SK-MEL-5 (cell line): ENCODE measurements at places on chromosomes 1 and 21. TPM values are rescaled to one million over a fixed set of nuclear protein-coding genes. Genes with fewer than 3 reads are reported as not detected.
A peak's percentile ranks its signal among the peaks of the same experiment; 100 is the strongest.

- DNase-seq, result no peak
Measured at GRCh38 chr1:17161926-17162800, 42.8 kb upstream of the PADI1 start.

DNA sequence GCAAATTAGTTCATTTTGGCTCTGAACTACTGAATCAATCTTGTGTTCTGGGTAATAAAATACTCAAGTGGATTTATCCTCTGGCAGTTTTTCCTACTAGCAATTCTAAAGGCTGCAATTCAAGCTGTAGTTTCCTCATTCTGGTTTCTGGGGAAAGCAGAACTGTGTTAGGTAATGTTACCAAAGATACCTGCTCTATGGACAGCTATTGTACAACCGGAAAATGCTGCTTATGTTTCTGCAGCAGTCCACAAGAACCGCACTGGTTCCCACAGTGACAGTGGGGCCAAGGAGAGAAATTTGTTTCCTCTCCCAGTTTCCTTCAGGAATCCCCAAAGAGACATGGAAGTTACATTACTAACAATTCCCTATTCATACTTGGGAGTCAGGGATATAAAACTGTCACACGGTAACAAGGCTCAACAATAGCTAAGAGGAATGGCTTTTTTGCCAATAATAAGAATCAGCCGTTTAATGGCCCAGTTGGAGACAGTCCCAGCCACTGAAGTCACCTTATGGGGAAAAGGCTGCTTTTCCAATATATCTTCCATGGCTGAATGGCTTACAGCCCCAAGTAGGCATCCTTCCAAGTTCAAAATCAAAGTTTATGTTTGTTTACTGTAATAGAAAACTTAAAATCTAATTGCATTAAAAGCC is 52.6 kb downstream of the PCNX2 start:
- DNase-seq, result peak; percentile 15

- DNase-seq, result no peak
Measured at GRCh38 chr1:1225913-1226312, 5.9 kb downstream of the SDF4 start.

DNA sequence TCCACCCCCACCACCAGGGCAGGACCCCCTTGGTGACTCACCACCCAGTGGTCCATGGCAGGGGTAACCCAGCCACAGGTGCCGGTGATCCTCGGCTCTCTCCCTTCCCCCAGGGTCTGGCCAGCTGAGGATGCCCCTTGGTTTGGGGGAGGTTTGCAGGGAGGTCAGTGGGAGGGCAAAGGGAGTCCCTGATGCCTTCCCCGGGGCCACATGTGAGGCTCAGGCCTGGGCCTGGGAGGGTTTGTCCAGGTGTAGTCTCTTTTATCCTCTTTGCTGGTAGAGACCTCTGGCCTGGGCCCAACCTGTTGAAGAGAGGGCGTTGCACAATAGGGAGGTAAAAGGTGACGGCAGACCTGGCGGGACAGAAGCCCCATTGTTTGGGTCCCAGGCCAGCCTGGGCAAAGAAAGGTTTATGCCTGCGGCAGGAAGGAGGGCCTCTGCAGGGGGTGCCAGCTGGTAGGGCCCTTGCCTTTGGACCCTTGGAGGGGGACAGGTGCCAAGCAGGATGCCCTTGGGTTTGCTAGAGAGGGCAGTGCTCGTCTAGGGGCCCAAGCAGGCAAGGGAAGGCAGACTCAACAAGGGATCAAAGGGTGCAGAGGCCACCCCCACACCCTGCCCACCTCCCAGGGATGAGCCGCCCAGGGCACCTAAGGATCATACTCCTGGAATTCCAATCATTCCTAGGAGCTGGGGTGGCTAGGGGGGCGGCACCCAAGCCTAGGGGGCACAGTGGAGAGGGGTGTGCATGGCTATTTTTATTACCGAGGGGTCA is 760 bp upstream of the TINAGL1 start:
- DNase-seq, result no peak

GRCh38 chr1:229642376-229642775 is 16.3 kb downstream of the URB2 start:
- DNase-seq, result no peak

- DNase-seq, result no peak
Measured at GRCh38 chr1:14517841-14518180, 80.7 kb upstream of the KAZN start.

- DNase-seq, result no peak
Measured at GRCh38 chr1:46510998-46511365, 21.3 kb downstream of the DMBX1 start.

DNA sequence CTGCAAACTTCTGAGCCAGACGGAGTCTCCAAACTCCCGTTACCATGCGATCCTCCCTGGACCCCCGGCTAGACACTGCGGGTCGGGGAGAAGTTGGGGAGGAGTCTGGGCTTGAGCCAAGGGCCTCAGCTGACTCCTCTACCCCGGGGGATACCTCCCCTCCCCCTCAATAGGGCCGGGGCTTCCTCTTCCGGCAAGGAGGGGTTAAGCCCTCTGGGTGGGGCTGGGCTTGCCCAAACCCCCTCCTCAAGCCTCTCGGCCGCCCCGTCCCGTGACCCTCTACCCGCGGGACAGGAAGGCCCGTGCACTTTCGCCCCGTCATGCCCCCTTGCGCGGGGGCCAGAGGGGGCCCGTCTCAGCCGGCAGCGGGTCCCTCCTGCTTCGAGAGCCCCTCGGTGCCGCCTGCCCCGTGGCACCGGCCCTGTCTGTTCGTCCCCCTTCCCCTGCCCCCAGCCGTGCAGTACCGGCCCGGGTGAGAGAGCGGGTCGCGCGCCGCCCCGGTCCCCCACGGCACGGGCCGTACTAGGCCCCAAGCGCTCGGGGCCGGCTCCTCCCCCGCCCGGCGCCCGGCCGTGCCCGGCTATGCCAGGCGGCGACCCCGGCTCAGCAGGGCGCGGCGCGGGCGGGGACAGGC is 652 bp downstream of the ARL8A start:
- DNase-seq, result no peak

- DNase-seq, result no peak
Measured at GRCh38 chr1:206941766-206942418, 4.4 kb downstream of the PIGR start.

DNA sequence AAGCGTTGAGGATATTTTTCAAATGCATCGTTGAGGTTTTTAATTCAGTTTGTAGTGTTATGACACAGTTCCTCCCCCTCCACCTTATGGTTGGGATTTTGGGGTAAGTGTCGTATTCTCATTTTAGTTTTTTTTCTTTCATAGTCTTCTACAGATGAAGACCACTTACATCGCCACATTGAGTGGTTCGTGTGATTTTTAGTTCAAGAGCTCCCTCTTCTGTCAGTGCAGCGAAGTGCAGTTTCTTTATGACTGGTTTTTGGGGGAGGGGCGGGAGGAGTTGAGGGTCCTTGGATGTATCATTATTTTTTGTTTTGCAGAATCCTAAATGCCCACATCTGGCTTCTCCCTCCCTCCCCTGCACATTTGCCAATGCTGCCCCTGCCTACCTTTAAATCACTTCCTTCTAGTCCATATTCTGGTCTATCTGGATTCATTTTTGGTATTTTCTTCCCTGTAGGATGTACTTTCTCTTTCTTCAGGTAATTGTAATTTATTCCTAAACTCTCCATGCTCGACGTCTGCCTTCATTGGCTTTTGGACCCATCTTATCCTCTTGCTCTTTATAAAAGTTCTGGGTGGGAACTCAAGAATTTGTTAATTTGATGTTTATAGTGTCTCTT is 433.1 kb downstream of the CAMTA1 start:
- DNase-seq, result peak; percentile 68

DNA sequence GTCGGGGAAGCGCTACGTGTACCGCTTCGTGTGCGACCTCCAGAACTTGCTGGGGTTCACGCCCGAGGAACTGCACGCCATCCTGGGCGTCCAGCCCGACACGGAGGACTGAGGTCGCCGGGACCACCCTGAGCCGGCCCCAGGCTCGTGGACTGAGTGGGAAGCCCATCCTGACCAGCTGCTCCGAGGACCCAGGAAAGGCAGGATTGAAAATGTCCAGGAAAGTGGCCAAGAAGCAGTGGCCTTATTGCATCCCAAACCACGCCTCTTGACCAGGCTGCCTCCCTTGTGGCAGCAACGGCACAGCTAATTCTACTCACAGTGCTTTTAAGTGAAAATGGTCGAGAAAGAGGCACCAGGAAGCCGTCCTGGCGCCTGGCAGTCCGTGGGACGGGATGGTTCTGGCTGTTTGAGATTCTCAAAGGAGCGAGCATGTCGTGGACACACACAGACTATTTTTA is 17.1 kb downstream of the ETS2 start:
- DNase-seq, result no peak

The PTAFR gene
- total RNA-seq, result 0.24 and 0.29 TPM in 2 replicates

The MRPL55 gene
- 55.2 and 59.6 TPM in 2 replicates for total RNA-seq

The TSPEAR gene
- total RNA-seq, result not detected in 2 replicates

The FAM72D gene
- 5.8 TPM in 2 replicates for total RNA-seq

The DLGAP3 gene
- 0.35 and 1.8 TPM in 2 replicates for total RNA-seq
